Activated naive CD4-positive, alpha-beta T cell treated with anti-CD3 and anti-CD28 coated beads, Interleukin-2, amount 10 ng/mL, durations not matched to agents 5 hours and 36 hours (primary cell): ENCODE measurements at places on chromosomes 2 and 18. TPM values are rescaled to one million over a fixed set of nuclear protein-coding genes. Genes with fewer than 3 reads are reported as not detected.

Gene CRYGC
- not detected for total RNA-seq

Gene DPYSL5
- total RNA-seq, result not detected

Gene RFX8
- 1.0 TPM for total RNA-seq

Gene LHCGR
- total RNA-seq, result not detected

Gene TMBIM1
- total RNA-seq, result 79.6 TPM

Gene FAM237A
- not detected for total RNA-seq

Gene TACR1
- total RNA-seq, result not detected

Gene CELF4
- not detected for total RNA-seq

Gene DBI
- 147 TPM for total RNA-seq

Gene ALPP
- not detected for total RNA-seq

Gene RESP18
- total RNA-seq, result not detected
